ENCODE measurements at places on chromosomes 7 and 10.

GRCh38 chr7:148790850-148791249 is 92.1 kb downstream of the CUL1 start:
- DNase-seq = no peak

DNA sequence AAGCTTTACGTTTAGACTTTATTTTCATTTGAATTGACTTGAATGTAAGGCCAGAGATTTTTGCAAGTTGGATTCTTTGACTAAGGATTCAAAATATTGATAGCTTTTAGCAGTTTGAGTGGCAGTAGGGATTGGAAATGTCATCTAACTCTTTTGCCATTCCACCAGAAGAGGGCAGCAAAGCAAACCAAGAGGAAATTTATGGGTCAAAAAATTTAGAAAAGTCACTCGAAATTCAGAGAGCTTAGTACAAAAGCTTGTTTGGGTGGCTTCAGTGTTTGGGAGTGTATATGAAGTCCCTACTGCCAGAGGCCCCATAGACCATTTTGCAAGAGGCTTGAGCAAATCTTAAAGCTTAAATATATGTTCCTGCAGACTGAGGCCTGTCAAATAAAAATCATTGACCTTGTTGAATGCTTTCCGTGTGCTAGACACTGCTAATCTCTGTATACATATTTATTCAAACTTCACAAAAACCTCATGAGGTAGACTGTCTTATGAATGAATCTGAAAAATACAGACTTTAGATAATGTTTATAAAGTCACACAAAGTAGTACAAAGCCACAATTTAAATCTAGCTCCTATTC is 44.6 kb upstream of the RSBN1L start:
- no peak for DNase-seq

DNA sequence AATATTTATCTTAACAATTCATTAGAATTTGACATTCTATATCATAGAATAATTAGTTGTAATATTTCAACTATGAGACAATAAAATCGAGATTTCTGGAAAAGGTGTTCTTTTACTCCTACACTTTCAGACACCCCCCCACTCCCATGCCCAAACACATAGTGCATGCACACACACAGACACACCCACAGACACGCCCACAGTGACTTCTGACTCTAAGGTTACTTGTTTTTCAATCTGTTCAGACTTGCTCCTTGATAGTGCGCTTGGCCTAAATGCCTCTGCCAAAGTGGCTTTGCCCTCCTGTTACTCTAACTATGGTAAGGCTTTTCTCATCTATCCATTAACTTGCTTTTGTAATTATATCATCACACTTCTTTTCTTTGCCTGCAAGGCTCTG is 144.0 kb upstream of the PPP1R3A start:
- no peak for DNase-seq

- no peak for DNase-seq
Measured at GRCh38 chr7:94452239-94452638, 57.4 kb upstream of the CASD1 start.

- no peak for DNase-seq
Measured at GRCh38 chr7:127667759-127668530, 16.0 kb downstream of the SND1 start.

GRCh38 chr7:151185762-151186639 is 1.0 kb downstream of the ASB10 start:
- DNase-seq = no peak

GRCh38 chr7:2824678-2825461 is 19.2 kb downstream of the GNA12 start:
- DNase-seq = no peak

GRCh38 chr7:98073047-98073446 is 33.6 kb upstream of the LMTK2 start:
- no peak for DNase-seq

Data from stimulated activated CD8-positive, alpha-beta memory T cell treated with anti-CD3 and anti-CD28 coated beads, Interleukin-15, amount 100 ng/mL, for 24 hours (primary cell).